ENCODE measurements at places on chromosomes 11 and 22. TPM values are rescaled to one million over a fixed set of nuclear protein-coding genes. Genes with fewer than 3 reads are reported as not detected.

DNA sequence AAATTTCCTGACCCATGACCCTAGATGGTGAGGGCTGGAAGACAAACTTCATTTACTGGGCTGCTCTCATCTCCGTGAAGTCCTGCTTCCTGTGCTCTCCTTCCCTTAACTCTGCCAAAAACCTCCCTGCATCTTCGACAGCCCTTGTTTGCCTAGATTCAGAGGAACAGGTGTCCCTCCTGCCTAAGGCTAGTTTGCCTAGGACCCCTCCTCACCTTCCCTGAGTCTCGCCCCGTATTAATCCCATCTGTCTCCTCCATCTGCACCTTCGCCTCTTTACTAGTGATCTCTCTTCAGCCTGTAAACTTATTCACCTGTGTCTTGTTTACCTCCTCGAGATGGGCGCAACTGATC, 33.1 kb downstream of the EIF3F start:
- DNase-seq = no peak

Gene SLC29A2
- 1.5 TPM for total RNA-seq

DNA sequence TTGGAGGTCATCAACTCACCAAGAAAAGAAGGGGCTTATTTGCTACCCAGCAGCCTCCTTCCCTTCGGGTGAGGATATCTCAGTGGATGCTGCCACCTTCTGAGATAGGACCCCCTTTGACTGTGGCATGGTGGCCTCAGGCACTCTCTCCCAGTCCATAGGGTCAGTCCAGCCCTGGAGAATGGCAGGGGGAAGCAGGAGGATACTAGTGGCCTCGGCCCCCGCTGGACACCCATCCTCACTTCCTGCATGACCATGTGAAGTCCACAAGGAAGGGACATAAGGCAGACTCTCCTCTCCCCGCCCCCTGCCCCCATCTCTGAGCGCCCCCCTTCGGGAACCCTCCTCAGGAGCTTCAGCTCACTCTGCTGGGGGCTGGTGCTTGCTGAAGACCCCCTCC, 24.4 kb downstream of the TPBGL start:
- DNase-seq = no peak

DNA sequence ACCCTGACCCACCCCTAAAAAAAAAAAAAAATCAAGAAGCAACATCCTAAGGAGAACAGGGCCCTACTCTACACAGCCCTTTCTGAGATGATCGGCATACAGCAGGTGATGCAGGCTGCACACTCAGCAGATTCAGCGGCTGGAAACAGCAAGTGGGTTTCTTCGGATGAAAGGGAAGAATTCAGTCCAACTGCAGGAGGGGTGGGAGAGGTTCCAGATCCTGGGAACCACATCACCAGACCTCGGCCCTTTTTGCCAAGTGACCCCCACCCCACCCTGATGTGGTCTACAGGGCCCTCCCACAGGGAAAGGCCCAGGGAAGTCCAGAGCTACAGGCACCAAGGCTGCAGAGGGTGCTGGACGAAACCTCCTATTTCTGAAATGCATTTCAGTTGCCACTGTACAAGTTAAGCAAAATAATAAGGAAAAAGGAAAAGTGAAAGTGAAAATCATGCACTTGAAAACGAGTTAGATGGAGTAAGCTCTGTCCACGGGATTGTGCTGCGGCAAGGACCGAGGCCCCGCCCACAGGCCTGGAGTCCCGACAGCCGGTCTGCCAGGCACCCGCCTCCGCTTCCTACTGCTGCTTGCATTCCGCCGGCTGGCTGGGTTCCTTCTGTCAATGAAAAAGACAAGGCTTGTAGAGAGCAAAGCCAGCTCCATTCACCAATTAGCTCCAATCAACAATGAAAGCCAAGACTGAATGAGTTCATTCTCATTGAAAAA, 16.0 kb upstream of the PHLDA2 start:
- DNase-seq = peak; percentile 68

Gene OR51F2
- not detected for total RNA-seq

Gene SYT12
- 3.5 TPM for total RNA-seq

DNA sequence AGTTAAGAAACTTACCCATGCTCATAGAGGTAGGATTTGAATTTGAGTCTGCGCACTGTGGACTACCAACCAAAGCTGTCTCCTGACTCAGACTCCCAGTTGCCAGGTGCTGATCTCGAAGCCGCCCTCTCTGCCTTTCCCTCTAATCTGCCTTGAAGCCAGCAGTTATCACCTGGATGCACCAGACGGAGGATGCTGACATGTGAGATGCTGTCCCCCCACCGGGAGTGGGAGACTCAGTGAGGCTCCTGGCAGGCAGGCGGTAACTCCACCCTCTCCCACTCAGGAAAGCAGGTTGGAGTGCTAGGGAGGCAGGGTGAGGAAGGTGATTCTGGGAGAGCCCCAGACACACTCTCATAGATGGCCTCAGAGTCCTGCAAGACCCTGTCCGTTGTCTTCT, 40.4 kb downstream of the KIAA1671 start:
- no peak for DNase-seq

- DNase-seq = no peak
Observed at GRCh38 chr11:95279921-95280868, 49.2 kb upstream of the SESN3 start.

DNA sequence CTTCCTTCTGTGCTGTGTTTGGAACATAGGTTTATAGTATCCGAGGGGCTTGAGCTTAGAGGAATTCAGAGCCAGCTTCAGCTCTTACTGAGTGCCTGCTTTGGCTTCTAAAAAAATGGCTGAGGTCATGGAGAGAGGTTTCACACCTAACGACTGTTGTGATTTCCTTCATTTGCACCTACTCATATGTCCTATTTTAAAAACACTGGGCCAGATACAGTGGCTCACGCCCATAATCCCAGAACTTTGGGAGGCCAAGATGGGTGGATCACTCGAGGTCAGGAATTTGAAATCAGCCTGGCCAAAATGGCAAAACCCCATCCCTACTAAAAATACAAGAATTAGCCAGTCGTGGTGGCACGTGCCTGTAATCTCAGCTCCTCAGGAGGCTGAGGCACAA, 38.3 kb upstream of the SYT13 start:
- no peak for DNase-seq

- DNase-seq = no peak
Observed at GRCh38 chr11:78351193-78351592, 66.4 kb downstream of the GAB2 start.

DNA sequence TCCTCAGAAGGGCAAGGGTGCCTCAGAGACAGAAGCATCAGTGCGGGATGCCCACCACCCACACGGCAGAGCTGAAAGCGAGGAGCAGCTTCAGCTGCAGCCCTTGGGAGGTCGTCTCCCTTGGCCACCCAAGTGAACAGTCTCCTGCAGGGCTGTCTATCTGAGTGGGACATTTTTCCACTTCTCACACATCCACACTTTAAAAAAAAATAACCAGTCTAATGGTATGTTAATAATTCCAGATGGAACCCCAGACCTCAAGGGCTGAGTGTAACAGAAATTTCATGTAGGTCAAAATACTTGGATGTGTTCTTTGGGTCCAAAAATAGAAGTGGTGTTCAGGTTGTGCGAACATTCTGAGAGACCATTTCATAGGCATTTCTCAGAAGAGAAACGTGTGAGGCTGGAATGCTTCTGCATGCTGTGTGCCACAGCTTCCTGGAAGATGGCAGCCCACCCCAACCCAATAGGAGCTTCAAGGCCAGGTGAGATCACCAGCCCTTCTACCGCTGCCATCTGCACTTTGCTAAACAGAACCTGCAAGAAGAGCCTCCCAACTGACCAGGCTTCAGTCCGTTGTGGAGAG, 623.2 kb downstream of the OPCML start:
- no peak for DNase-seq

Gene TRIM6
- 4.3 TPM for total RNA-seq

DNA sequence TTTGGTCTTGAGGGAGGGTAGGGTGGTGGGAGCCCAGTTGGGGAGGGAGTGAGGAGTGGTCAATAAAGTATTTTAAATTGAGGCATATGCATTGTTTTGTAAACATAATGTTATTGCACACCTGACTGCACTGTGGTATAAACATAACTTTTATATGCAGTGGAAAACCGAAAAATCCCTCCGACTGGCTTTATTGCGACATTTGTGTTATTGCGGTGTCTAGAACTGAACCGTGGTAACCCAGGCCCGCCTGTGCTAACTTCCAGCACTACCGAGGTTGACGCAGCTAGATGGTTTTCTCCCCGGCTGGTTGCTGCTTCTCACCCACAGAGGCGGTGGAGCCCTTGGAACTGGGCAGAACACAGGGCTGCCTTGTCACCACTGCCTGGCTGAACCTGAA, 7.6 kb upstream of the RNH1 start:
- DNase-seq = no peak

DNA sequence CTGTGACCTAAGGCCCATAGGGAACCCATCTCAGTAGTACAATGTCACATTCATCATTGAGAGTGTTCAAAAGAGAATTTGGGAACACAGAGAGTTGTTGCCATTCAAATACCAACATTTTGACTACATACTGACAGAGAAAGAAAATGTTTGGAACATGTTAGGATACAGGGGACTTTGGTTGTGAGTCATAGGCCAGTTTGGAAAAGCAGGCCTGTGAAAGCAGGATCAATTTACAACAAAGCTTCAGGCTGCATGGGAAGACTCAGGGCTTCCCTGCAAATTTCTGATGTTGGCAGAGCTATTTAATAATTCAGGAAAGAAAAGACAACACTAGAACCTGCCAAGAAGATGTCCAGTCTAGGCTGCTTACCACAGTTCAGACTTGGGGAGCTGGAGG, 374 bp downstream of the NLRP10 start:
- no peak for DNase-seq

GRCh38 chr11:12397931-12398334, 20.6 kb downstream of the PARVA start:
- no peak for DNase-seq

GRCh38 chr22:44025171-44026065, 1.3 kb downstream of the PARVB start:
- no peak for DNase-seq

Gene TTC28
- 44.0 TPM for total RNA-seq

GRCh38 chr11:114130115-114130576, 70.6 kb downstream of the ZBTB16 start:
- no peak for DNase-seq

GRCh38 chr22:39527481-39527961, 5.0 kb downstream of the RPS19BP1 start:
- DNase-seq = no peak

DNA sequence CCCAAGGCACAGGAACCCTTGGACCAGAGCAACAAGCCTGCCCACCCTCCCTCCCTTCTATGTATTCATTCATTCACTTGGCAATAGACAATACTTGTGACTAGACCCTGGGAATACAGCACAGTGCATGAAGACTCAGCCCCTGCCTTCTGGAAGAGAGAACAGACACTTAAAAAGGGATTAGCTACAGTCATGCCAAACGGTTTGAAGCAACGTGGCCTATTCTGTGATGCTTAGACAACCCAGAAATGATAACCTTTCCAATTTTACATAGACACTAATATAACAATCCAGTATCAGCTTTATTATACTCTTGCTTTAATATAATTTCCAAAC, 52.6 kb downstream of the KREMEN1 start:
- no peak for DNase-seq

Gene HBD
- total RNA-seq = 0.17 TPM

Gene CTR9
- 34.5 TPM for total RNA-seq

Gene NEFH
- 109 TPM for total RNA-seq

Gene SIAE
- total RNA-seq = 31.1 TPM

- no peak for DNase-seq
Observed at GRCh38 chr11:116261606-116262005, 511.2 kb downstream of the BUD13 start.

GRCh38 chr11:12673601-12673923, 659 bp upstream of the TEAD1 start:
- DNase-seq = no peak

Gene TNNT3
- 12.1 TPM for total RNA-seq
